ENCODE measurements at places on chromosomes 12 and 14. TPM values are rescaled to one million over a fixed set of nuclear protein-coding genes. Genes with fewer than 3 reads are reported as not detected.

- no peaks in the 10 kb centered on the region for H3K27me3 ChIP-seq
- H3K36me3 ChIP-seq, result peaks cover 27% of the 10 kb centered on the region
- peak overlapping the region; percentile 61 for H3K27ac ChIP-seq
- H3K4me1 ChIP-seq, result no peaks in the 10 kb centered on the region
- DNase-seq, result no peak
- H3K4me3 ChIP-seq, result no peak overlapping the region
Observed at GRCh38 chr12:123267335-123267920, 4.2 kb downstream of the CDK2AP1 start.

DNA sequence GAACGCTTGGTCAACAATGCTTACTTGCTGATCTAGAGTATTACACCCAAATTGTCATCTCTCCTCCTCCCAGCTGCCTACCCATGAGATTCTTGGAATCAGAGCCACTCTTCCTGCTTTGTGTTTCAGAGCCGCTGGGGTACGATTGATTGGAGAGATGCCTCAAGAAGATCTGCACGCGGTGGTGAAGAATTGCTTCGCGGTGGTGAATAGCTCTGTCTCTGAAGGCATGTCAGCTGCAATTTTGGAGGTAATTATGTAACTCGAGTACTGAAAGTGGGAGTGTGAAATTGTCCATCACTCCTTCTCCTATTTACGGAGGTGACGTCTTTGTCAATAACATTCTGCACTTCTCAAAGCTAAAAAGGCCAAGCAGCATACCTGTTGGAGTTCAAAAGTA is 93.9 kb downstream of the GLT1D1 start:
- H3K4me1 ChIP-seq, result no peaks in the 10 kb centered on the region
- no peak for DNase-seq
- no peaks in the 10 kb centered on the region for H3K27me3 ChIP-seq
- H3K27ac ChIP-seq, result no peak overlapping the region
- H3K36me3 ChIP-seq, result no peaks in the 10 kb centered on the region

The GPRC5D gene
- total RNA-seq, result not detected

- H3K4me1 ChIP-seq, result peaks cover 3% of the 10 kb centered on the region
- DNase-seq, result no peak
- H3K36me3 ChIP-seq, result no peaks in the 10 kb centered on the region
Observed at GRCh38 chr14:61461808-61462275, 140.5 kb downstream of the PRKCH start.

The GON7 gene
- 12.5 TPM for total RNA-seq

- no peak overlapping the region for H3K27ac ChIP-seq
- peaks cover 4% of the 10 kb centered on the region for H3K4me1 ChIP-seq
- no peaks in the 10 kb centered on the region for H3K36me3 ChIP-seq
- no peak overlapping the region for H3K4me3 ChIP-seq
Observed at GRCh38 chr12:107783406-107784376, 9.2 kb downstream of the ASCL4 start.

The RHEBL1 gene
- total RNA-seq, result not detected

- H3K4me3 ChIP-seq, result no peak overlapping the region
- no peak overlapping the region for H3K27ac ChIP-seq
Observed at GRCh38 chr14:61111209-61111665, 130.2 kb downstream of the SLC38A6 start.

DNA sequence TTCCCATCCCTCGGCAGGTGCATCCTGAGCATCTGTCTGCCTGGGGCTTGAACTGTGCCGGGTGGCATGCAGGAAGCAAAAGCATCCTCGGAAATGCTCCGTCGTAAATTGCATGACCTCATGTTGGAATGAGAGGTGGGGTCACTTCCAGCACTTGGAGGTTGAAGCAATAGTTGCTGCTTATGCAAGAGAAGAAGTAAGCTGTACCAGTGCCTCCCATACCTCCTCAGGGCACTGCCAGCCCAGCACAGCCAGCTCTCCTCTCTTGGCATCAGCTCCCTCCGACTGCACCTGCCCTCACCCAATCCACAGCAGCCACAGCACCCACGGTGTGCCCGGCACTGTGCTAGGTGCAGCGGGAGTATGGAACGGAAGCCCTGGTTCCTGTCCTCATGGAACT is 11.5 kb downstream of the TEAD4 start:
- no peaks in the 10 kb centered on the region for H3K36me3 ChIP-seq
- H3K4me3 ChIP-seq, result no peak overlapping the region
- no peak overlapping the region for H3K27ac ChIP-seq
- DNase-seq, result no peak
- no peaks in the 10 kb centered on the region for H3K4me1 ChIP-seq

The IL31 gene
- total RNA-seq, result not detected

- no peaks in the 10 kb centered on the region for H3K27me3 ChIP-seq
- H3K36me3 ChIP-seq, result no peaks in the 10 kb centered on the region
- peak overlapping the region; percentile 80 for H3K27ac ChIP-seq
- peak overlapping the region; percentile 32 for H3K4me3 ChIP-seq
- H3K4me1 ChIP-seq, result no peaks in the 10 kb centered on the region
- DNase-seq, result peak; percentile 43
Observed at GRCh38 chr12:110606253-110606611, 7.7 kb upstream of the TCTN1 start.

The FITM1 gene
- total RNA-seq, result 2.6 TPM

DNA sequence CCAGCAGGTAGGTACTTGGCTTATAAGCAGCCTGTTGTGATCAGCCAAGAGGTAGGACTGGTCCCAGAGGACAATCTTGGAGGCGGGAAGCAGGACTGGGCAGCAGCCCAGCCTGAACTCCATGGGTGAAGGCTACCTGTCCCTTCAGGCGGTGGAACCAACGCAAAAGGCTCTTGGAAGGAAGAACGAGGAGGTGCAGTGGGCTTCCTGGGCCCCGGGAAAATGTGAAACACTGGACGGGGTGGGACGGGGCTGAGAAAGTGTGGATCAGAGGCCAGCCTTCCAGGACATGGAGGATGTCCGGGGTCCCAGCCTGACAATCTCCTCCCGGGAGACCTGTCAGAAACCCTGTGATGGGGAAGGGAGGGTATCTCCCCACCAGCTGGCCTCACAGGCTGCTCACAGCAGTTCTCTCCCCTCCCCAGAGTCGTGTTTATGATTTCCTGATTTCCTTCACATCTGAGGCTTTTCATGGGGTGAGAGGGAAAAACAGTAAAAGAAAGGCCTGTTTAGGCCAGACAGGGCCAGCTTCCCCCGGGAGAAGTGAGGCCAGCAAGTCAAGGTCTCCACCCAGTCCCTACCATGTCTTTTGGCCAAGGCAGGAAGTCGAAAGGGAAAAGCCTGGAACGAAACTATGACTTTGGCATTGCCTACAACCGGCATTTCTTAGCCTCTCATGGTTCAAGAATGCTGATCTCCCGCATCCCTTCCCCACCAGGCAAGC is 11.3 kb downstream of the CMKLR1 start:
- H3K4me1 ChIP-seq, result no peaks in the 10 kb centered on the region
- no peaks in the 10 kb centered on the region for H3K36me3 ChIP-seq
- DNase-seq, result no peak
- H3K4me3 ChIP-seq, result no peak overlapping the region
- no peaks in the 10 kb centered on the region for H3K27me3 ChIP-seq

The MYF5 gene
- total RNA-seq, result not detected

- H3K4me1 ChIP-seq, result no peaks in the 10 kb centered on the region
- no peaks in the 10 kb centered on the region for H3K36me3 ChIP-seq
- H3K27me3 ChIP-seq, result no peaks in the 10 kb centered on the region
- H3K27ac ChIP-seq, result no peak within 1 kb of the TSS
Observed at GRCh38 chr12:108129017-108129812, at the start of gene WSCD2. Gene WSCD2 (plus strand): TSS chr12:108129288. CDS start chr12:108195833, 66,545 bp downstream.

The BEST3 gene
- not detected for total RNA-seq

DNA sequence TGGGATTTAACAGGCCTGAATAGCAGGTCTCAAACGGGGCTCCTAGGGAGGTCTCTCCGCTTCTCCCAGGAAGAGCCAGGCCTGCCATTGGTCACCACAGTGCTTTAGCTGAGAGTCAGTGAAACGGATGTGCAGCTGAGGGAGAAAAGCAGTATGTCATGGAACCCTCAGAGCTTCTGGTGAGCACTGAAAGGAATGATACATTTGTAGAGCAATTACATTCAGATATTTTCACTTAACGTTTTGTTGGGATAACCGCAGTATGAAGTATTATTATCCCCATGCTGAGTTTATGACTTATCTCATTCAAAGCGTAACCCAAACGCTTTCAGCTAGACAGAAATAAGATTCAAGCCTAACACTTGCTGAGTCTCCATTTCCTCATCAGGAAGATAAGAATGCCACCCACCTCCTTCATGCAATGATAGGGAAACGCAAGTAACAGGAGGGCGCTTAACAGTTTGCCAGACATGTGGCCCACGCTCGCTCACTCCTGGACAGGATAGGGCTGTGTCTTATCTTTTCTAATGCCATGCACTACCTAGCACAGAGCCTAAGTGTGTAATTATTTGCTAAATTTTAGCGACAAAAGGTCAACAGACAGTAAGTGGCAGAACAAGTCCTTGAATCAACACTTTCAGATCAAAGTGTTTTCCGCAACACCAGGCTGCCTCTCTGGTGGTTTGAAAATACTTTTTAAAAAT is 28.2 kb downstream of the DAD1 start:
- H3K27ac ChIP-seq, result peak overlapping the region; percentile 72
- peaks cover 59% of the 10 kb centered on the region for H3K4me1 ChIP-seq
- no peak overlapping the region for H3K4me3 ChIP-seq
- no peaks in the 10 kb centered on the region for H3K27me3 ChIP-seq

DNA sequence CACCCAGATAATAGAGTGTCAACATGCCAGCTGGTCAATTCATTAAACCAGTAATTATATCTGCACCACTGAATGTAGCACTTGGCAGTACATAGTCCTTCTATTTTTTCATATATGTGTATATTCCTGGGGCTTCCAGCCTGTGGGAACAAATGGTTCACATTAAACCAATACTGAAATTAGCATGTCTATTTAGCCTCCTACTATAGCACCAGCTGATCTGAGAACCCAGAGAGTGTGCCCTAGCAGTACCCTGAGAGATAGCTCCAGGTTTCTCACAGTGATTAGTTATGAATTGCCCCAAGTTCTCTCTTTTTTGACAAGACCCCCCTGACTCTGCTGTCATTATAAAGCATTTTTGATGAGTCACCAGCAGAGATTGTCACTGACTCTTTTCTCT is 1097.3 kb upstream of the FLRT2 start:
- DNase-seq, result no peak
- H3K27ac ChIP-seq, result no peak overlapping the region
- no peaks in the 10 kb centered on the region for H3K27me3 ChIP-seq
- H3K4me1 ChIP-seq, result no peaks in the 10 kb centered on the region
- H3K36me3 ChIP-seq, result no peaks in the 10 kb centered on the region

DNA sequence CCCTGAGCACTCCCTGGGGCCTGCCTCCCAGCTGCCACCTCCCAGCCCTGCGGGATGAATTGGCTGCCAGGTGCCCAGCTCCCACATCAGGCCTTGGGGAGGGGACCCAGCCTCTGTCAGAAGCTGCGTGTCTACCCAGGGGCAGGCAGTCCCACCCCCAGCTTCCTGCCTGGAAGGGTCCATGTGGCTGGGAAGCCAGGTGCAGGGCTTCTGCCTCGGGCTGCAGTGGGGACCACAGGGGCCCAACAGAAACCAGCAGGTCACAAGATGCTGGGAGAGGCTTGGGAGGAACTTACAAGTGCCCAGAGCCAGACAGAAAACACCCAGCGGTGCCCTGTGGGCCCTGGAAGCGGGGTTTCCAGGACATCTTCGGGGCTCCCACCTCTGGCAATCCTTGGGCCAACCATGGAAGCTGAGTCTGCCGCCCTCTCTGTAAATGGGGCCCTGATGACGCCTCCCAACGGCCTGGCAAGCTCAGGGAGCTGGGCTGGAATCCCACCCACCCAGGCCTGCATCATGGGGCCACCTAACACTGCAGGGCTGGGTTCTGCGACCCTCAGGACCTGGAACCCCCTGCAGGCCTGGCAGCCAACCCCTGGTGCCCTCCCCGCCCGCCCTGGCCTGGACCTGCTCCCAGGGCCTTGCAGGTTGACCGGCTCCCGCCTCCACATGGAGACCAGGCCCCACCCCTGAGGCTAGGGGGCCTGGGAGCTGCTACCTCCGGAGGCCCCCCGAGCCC is 36.6 kb downstream of the CCNK start:
- no peak overlapping the region for H3K4me3 ChIP-seq
- peaks cover 30% of the 10 kb centered on the region for H3K36me3 ChIP-seq
- H3K4me1 ChIP-seq, result peaks cover 12% of the 10 kb centered on the region
- DNase-seq, result no peak
- H3K27ac ChIP-seq, result no peak overlapping the region
- H3K27me3 ChIP-seq, result no peaks in the 10 kb centered on the region

The MGP gene
- 116 TPM for total RNA-seq

DNA sequence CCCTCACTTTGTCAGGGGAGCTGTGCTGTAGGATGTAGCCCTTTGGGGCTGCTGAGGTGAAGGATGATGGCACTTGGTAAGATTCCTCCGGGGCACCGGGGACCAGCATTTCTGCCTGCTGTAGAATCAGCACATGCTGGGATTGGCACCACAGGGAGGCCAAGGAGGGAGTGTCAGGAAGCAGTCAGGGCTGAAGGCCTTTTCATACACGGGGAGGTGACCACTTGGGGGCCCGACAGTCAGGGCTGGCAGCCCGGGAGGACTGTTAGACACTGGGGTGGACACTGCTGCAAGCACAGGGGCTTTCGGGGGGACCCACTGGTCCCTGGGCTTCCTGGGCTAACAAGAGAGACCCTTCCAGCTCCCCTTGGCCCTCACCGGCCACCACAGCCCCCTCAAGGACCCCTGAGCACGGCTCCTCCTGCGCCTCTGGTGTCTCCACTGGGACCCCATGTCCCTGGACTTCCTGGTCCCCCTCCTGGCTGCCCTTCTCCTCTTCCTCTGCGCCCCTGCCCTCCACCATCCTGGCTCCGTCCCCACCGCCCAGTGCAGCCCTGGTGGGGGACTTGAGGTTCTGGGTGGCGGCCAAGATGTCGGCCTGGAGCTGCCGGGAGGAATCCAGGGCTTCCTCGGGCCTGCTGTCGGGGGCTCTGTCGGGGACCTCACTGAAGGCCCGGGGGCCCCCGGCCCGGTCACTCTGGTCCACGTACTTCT is 6.5 kb downstream of the TMEM119 start:
- no peaks in the 10 kb centered on the region for H3K36me3 ChIP-seq
- DNase-seq, result no peak
- H3K27me3 ChIP-seq, result no peaks in the 10 kb centered on the region
- no peak overlapping the region for H3K4me3 ChIP-seq
- H3K4me1 ChIP-seq, result no peaks in the 10 kb centered on the region

DNA sequence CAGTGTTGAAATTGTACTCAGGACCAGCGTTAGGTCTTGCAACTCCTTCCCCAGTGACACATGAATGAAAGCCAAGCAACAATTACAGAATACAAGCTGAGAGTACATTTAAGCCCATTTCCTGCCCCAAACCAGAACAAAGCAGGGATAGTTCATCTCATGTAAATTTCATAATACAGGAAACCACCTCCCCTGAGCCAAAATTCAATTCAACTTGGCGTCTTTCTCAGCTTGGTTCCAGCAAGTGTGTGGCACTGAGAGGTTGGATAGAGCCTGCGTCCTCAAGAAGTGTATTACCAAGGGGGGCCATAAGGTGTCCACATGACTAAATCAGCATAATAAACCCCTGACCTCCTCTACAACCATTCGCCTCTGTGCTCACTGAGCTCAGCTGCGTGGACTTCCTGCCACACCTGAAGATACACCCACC is 278.9 kb upstream of the CRY1 start:
- no peaks in the 10 kb centered on the region for H3K27me3 ChIP-seq
- DNase-seq, result peak; percentile 27
- H3K4me1 ChIP-seq, result no peaks in the 10 kb centered on the region
- H3K36me3 ChIP-seq, result no peaks in the 10 kb centered on the region

- H3K4me3 ChIP-seq, result peak overlapping the region; percentile 61
- H3K27me3 ChIP-seq, result no peaks in the 10 kb centered on the region
- no peaks in the 10 kb centered on the region for H3K36me3 ChIP-seq
- peaks cover 13% of the 10 kb centered on the region for H3K4me1 ChIP-seq
Observed at GRCh38 chr14:101781240-101782061, 19.9 kb downstream of the PPP2R5C start.

GRCh38 chr14:29928117-29928640 is 532 bp upstream of the PRKD1 start:
- DNase-seq, result no peak
- H3K4me1 ChIP-seq, result no peaks in the 10 kb centered on the region
- peak overlapping the region; percentile 41 for H3K4me3 ChIP-seq
- H3K36me3 ChIP-seq, result no peaks in the 10 kb centered on the region
- H3K27ac ChIP-seq, result peak overlapping the region; percentile 75

Data from Peyer's patch (tissue), 4 donors.